ENCODE measurements at places on chromosomes 1 and 21.

GRCh38 chr1:108038653-108039236 is 73.8 kb upstream of the VAV3 start:
- DNase-seq: no peak

DNA sequence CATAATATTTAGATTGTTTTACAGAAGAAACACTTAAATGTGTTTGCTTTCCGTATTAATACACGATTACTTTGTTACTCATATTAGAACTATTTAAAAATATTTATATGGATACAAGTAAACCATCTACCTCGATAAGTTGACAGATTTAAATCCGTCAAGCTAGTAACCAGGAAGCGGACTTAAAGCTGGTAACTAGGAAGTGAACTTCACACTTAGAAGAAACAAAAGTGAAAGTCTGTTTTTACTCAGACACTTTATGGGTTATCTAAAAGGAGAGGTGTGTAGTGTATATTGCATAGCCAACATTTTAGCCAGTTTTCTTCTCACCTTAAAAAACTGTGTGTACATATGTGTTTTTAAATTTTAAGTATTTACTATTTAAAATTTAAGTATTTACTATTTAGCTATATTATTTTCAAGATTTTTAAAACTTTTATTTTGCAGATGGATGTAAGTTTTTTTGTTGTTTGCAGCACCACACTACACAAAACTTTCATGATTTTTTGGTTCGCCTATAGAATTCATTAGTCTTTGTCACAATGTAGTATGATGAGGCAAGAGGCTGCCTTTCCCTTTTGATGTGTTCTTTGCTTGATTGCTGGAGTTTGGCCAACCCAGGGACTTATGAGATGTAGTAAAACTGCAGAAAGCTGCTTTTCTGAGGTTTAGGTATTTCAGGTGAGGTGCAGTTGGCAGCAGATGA is 2.7 kb downstream of the USP25 start:
- DNase-seq: no peak

DNA sequence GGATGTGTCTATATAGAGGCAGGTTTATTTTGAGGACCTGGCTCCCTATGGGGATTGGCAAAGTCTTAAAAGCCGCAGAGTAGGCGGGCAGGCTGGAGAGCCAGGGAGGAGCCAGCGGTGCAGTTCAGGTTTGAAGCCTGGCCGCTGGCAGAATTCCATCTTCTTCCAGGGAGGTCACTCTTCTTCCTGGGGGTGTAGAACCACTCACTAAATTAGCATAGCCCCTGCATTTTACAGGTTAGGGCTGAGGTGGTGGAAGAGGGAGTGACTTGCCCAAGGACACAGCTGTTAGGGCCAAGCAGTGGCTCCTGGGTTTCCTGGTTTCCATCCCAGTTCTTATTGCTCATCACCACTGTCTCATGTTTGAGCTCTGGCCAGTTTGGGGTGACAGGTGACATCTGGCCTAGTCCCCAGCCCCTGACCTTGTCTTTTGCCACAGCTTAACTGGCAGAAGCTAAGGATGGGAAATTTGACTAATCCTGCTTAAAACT is 1.4 kb downstream of the PINK1 start:
- peak; percentile 62 for DNase-seq

- DNase-seq: no peak
These were observed at the start of gene SLAMF6 for GRCh38 chr1:160522622-160523345. TSS of gene SLAMF6 (minus strand) at chr1:160523255. CDS start at chr1:160523192, 63 bp downstream.

- no peak for DNase-seq
These were observed 1386.0 kb upstream of the ADGRL4 start for GRCh38 chr1:80392529-80392928.

- no peak for DNase-seq
These were observed 87.5 kb upstream of the SGIP1 start for GRCh38 chr1:66446261-66447001.

DNA sequence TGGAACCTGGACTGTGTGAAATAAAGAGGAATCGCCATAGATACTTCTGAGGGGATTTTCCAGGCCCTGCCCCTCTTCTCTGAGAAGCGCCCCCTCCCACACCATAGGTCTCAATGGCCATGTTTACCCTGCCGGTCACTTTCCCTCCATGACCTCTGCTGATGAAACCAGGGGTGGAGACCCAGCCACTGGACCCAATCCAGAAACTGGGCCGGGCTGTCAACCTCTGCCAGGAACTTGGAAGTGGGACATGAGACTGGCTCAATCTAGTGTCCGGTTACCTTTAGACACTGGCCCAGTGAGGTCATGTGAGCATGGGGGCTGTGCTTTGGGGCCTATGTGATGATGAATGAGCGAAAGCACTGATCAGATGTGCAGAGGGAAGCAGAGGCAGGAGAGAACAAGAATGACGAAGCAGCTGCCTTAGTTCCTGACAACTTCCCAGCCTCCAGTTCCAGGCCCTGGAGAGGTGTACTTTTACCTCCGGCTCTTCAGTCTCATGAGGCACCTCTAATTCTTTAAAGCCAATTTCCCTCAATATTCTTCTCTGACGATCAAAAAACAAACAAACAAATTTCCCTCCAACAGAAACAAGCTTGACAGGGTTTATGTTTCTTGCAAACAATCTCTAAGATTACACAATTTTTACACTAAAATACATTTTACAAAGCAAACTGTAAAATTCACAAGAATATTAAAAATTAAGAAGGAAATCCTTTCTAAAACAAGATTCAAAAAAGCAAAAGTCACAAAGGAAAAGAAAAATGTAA is 4.9 kb downstream of the ASAP3 start:
- DNase-seq: peak; percentile 87

- no peak for DNase-seq
These were observed 34.4 kb downstream of the ADCY10 start for GRCh38 chr1:167879508-167879907.

DNA sequence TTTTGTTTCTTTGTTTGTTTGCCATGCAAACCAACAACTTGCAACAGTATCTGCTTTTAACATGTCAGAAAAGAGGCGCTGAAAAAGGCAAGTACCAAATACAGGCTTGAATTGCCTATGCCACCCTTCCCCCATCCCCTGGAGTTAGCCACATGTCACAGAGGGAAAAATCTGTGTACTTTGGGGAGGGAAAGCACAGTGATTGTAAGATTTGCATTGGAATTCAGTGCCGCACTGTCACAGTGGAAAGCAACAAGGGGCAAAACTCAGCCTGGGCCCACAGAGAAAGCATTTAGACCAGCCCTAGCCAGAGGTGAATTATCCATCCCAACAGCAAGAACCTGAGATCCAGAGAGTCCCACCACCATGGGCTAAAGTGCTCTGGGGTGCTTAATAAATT is 52.4 kb upstream of the ACADM start:
- no peak for DNase-seq

- no peak for DNase-seq
These were observed 30.5 kb downstream of the NRIP1 start for GRCh38 chr21:15034126-15034853.

- DNase-seq: no peak
These were observed 16.0 kb upstream of the ZFYVE9 start for GRCh38 chr1:52125736-52126359.

- DNase-seq: no peak
These were observed 192.7 kb upstream of the NFIA start for GRCh38 chr1:60889709-60890108.

DNA sequence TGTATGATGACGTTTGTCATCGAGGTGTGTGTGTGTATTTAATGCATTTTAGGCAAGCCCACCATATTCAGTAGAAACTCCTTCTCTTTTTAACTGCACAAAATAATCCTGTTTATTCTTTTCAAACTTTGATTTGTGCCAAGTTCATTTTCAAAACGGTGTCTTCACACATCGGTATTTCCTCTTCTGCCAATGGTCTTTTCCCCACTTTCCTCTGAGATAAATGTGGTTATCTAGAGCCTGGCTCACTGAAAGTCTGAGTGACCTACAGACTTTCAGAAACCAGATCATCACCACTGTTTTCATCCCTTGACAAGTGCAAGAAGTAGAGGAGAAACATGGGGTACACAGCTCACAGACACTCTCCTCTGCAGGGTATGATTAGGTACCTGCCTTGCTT is 69.4 kb downstream of the GPATCH2 start:
- DNase-seq: no peak

DNA sequence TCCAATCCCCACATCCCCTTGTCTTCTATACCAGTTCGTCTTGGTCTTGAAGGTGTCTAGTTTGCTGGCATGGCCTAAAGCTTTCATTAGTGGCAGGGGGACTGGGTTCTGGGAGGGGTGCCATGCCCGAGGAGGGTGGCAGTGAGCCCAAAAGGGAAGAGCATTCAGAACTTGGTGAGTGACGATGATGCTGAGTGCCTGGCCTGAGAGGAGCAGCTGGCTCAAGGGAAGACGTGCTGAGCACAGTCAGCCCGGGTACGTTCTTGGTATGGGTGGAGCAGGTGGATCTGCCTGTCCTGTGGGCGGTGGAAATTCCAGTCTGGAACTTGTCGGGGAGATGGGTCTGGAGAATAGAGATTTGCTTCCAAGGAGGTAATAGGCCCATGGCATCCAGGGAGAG is 4.6 kb downstream of the FDPS start:
- DNase-seq: no peak

DNA sequence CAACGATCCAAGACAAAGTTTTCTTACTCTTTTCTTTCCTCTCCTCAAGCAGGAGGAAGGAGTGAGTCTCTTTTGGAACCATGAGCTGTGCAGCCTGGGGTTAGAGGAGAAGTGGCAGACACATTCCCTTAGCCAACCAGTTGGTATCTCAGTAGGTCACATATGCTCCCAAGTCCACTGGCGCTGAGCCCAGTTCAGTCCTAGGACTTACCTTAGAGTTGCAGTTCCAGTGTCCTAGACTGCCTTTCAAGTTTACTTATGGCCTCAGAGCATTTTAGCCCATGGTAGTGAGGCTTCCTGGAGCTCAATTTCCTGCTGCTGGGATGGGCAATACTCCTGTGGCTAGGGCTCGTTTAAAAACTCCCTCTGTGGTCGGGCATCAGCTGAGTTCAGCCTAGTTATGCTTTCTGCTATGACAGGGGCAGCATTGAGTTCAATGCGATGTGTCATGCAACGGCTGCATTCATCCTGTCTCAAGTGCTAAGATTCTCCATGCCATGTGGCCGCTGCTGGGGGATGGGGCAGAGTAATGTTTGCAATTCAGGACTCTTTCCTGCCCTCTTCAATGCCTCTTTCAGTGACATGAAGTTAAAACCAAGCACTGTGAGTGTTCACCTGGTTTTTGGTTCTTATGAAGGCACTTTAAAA is 103.8 kb downstream of the LRRC7 start:
- DNase-seq: no peak

DNA sequence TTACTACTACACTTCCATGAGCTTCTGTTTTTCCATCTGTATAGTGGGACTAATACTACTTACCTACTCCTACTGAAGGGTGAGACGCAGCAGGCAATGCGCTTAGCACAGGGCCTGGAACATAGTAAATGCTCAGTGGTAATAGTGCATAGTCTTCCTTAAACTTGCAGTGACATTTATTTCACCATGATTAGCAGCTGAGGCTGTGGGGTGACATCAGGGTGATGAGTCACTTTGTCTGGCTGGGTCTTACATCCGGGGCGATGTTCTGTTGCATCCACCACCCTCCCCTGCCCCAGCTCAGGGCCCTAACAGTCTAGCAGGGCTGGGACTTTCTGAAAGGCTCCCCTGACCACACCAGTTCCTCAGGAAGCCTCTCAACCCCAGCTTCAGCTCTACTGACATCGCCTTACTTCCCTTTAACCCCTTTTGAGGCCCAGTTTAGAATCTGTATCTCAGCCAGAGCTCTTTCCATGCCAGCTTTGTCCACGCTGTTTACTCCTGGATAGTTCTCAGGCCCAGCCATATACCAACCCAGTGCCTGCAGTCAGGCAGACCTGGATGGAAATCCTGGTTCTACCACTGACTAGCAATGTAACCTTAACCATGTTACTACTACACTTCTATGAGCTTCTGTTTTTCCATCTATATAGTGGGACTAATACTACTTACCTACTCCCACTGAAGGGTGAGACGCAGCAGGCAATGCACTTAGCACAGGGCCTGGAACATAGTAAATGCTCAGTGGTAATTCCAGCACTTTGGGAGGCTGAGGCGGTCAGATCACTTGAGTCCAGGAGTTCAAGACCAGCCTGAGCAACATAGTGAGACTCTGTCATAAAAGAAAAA is 66.3 kb downstream of the CD58 start:
- peak; percentile 70 for DNase-seq

GRCh38 chr1:177223359-177223758 is 52.6 kb downstream of the BRINP2 start:
- no peak for DNase-seq

DNA sequence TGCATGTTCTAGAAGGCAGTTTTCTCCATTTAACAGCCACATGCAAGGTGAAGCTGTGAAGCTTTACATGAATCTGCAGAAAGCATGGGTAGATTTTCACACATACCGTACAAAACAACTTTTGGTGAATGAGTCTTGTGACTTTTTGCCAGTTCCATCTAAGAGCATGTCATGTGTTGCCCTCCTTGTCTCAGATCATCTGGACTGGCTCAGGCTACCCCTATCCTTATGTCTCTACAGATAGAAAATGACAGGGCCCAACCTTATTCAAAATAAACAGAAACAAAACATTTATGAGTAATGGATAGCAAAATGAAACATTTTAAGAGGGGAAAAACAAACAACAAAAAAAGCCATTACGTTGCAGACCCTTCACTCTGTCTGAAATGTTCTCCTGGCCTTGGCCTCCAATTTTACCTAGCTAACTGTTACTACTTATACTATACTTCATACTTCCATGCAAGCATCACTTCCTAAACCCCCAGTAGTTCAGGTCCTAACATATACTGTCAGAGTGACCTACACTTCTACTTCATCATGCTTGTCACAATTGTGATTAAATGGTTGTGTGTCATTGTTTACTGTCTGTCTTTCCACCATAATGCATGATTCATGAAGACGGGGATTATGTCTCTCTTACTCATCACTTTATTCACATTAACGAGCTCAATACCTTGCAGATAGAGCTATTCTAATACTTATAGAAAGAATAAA is 39.0 kb downstream of the LRRC8C start:
- no peak for DNase-seq

GRCh38 chr1:208369658-208370057 is 125.5 kb upstream of the PLXNA2 start:
- DNase-seq: no peak

DNA sequence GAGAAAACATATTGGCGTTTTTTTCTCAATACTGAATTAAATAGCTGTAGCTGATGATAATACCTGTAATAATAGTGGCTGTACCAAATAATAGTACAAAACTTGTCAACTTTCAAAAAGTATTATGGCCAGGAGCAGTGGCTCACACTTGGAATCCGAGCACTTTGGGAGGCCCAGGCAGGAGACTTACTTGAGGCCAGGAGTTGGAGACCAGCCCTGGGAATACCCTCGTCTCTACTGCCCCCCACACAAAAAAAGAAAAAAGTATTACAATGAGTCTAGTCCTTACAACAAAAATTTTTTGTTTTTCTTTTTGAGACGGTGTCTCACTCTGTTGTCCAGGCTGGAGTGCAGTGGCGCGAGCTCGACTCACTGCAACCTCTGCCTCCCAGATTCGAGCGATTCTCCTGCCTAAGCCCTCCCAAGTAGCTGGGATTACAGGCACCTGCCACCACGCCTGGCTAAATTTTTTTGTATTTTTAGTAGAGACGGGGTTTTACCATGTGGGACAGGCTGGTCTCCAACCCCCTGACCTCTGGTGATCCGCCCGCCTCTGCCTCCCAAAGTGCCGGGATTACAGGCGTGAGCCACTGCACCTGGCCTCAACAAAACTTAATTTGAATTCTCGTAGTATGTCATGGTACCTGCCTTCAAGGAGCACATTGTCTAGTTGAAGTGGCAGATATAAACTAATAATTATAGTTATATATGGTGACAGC is 1.4 kb downstream of the RBBP4 start:
- DNase-seq: no peak

- no peak for DNase-seq
These were observed 22.1 kb upstream of the FAM43B start for GRCh38 chr1:20530306-20530705.

GRCh38 chr1:155761736-155762405 is 73.0 kb downstream of the DAP3 start:
- no peak for DNase-seq

All from left ventricle myocardium superior (tissue), 1 donor.